Activated T-cell treated with anti-CD3 and anti-CD28 coated beads for 4 hours (primary cell): ENCODE measurements at places on chromosomes 13 and 19.

- no peak for DNase-seq
Measured at GRCh38 chr13:21550918-21551317, 53.1 kb downstream of the MICU2 start.

GRCh38 chr19:28641395-28641794 lies 571.6 kb downstream of the UQCRFS1 start:
- DNase-seq, result no peak

- no peak for DNase-seq
Measured at GRCh38 chr19:35937345-35938281, 1.4 kb downstream of the LRFN3 start.

DNA sequence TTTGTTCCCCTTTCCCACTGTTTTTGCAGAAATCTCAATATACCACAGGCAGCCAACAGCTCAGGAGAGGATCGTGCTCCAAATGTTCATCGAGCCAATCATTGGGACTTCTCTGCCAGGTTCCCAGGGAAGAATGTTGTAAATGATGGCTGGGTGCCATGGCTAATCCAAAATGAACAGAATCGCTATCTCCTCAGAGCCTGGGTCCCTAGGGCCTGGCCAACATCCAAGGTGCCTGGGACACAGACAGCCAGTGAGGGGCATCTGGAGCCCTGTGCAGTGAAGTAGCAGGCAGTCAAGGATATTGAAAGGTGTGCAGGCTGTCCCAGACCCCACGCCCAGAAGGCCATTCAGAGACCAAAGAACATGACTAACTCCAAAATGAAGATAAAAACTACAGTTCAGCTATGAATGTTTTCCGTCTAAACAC lies 37.8 kb downstream of the BRD4 start:
- DNase-seq, result no peak

DNA sequence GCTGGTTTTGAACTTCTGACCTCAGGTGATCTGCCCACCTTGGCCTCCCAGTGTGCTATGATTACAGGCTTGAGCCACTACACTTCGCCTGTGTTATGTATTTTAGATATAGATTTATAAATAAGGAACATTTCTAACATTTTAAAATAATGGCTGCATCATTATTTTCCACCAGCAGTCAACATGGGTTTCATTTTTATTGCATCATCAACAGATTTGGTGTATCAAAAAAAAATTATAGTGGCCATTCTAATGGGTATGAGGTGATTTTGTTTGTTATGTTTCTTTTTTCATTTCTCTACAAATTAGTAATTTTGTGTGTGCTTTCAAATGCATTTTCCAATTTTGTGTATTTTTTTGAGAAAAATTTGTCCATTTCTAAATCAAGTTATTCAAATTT lies 16.2 kb upstream of the ZNF93 start:
- DNase-seq, result no peak

DNA sequence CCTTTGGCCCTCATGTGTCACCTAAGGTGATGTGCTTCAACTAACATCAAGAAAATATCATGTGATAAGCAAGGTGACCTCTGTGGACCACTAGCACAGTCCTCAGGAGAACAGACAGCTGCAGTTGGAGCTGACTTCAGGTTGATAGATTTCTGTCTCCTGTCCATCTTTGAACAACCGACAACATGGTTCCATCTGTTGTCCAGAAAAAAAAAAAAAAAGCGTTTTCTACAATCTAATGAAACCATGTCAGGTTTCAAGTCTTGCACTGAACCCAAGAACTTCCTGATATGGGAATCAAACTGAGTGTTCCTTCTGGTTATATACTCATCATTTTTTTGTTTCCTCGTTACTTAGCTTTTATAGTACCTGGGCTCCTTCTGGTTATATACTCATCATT lies 75.7 kb downstream of the LHFPL6 start:
- no peak for DNase-seq

GRCh38 chr19:24071078-24071477 lies 15.9 kb upstream of the ZNF254 start:
- no peak for DNase-seq

GRCh38 chr19:15433519-15434069 lies 14.8 kb upstream of the AKAP8L start:
- no peak for DNase-seq

DNA sequence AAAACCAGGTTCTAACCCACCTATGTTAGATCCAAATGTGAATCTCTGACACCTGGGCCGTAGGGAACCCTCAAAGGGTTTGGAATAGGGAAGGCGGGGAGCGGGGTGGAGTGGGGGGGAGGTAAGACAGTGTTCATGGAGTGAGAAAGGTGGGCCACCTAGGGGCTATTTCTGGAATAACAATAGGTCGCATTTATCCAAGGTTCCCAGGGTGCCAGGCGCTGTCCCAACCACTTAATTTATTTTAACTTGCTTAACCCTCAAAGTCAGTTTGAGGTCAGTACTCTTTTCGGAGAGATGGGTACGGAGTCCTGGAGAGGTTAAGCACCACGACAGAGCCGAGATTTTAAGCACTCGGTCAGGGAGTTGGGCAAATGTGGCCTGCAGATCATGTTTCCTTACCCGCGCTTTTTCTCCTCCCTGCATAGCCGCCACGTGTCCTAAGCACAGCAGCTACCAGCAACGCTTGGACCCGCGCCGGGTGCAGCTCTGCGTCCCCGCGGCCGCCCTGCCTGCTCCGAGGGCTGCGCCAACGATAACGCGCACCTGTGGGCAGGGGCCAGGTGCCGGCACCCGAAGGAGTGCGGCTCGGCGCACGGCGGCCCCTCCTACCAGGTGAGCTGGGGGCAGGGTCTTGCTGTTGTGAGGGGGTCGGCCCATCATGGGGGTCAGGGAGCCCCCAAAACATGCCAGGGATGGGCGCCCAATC lies 25.0 kb upstream of the FXYD3 start:
- DNase-seq, result peak; percentile 29

DNA sequence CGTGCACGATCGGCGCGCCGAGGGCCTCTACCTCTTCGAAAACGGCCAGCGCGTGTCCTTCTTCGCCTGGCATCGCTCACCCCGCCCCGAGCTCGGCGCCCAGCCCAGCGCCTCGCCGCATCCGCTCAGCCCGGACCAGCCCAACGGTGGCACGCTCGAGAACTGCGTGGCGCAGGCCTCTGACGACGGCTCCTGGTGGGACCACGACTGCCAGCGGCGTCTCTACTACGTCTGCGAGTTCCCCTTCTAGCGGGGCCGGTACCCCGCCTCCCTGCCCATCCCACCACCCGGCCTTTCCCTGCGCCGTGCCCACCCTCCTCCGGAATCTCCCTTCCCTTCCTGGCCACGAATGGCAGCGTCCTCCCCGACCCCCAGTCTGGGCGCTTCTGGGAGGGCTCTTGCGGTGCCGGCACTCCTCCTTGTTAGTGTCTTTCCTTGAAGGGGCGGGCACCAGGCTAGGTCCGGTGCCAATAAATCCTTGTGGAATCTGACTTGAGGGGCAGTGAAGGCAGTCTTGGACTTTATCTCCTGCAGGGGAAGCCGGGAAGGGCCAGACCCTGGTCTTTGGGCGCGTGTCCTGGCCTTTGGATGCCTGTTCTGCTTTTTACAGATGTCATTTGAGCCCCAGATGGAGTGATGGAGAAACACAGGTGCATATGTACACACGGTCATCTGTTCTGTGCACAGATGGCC lies 2.2 kb downstream of the CLEC11A start:
- no peak for DNase-seq

GRCh38 chr13:80141123-80141849 lies 199.6 kb downstream of the SPRY2 start:
- no peak for DNase-seq

GRCh38 chr19:33456076-33456844 lies 65.3 kb downstream of the PEPD start:
- no peak for DNase-seq

DNA sequence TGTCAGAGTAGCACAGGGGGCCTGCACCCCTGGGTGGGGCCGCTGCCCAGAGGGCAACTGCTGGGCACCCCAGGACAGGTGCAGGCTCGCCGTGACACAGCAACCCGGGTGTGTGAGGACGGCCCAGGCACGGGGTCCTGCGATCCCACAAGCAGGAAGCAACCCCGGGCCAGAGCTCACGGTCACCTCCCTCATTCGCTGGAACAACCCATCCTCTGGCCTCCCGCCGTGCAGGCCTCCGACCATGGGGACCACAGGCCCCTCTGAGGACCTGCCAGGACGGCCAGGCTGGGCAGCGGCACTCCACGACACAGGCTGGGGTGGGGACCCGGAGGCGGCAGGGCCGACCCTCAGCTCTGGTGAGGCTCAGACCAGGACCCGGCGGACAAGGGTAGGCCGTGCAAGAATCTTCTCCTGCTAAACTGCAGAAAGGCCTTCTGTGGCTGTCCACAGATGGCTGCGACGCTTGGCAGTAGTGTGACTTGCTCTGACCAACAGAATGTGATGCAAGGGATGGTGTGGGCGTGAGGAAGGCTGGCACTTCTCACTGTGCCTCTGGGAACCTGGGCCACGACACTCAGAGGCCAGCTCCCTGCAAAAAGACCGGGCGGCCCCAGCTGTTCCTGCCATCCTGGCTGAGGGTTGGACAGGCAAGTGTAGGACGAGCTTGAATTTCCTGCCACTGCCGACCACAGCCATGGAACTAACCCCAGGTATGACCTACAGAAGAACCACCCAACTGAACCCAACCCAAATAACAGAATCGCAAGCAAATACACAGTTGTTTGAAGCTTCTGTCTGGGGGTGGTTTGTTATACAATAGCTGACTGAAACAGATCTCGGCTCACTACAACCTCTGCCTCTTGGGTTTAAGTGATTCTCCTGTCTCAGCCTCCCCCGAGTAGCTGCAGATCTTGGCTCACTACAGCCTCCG lies 26.5 kb downstream of the PIP5K1C start:
- no peak for DNase-seq
